Activated naive CD8-positive, alpha-beta T cell treated with anti-CD3 and anti-CD28 coated beads, Interleukin-2, amount 10 ng/mL, durations not matched to agents 7 days and 5 days (primary cell): ENCODE measurements at places on chromosomes 4 and X. TPM values are rescaled to one million over a fixed set of nuclear protein-coding genes. Genes with fewer than 3 reads are reported as not detected.

DNA sequence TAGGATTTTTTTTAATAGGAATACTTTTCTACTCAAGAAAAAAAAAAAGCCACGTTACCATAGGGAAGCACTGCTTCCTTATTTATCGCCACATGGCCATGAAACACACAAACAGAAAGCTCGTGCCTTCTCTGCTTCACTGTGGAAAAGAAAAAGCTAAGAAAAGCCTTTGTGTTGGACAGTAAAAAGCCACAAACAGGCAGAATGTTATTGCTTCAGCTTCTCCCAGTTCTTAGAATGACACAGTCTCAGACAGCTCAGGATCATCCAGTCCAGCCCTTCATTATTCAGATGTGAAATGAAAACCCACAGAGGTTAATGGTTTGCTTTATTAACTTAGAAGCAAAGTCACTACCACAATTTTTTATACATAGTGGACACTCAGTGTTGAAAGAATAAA is 181.6 kb upstream of the NOCT start:
- DNase-seq = no peak

DNA sequence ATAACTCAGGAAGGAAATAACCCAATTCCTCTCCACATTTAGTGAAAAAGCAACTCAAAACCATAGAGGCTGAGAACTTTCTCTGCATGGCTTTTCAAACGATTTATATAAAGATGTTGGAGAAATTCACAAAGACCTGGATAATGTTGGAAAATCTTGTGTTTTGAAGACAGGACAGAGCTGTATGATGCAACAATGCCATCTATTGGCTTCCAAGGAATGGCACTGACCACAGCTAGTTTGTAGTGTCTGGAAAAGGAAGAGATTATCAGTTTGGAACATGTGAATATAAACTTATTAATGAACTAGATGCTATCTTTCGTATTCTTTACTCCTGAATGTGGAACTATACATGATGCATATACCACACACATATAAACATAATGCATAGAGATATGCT is 503.6 kb downstream of the IL1RAPL1 start:
- DNase-seq = no peak

DNA sequence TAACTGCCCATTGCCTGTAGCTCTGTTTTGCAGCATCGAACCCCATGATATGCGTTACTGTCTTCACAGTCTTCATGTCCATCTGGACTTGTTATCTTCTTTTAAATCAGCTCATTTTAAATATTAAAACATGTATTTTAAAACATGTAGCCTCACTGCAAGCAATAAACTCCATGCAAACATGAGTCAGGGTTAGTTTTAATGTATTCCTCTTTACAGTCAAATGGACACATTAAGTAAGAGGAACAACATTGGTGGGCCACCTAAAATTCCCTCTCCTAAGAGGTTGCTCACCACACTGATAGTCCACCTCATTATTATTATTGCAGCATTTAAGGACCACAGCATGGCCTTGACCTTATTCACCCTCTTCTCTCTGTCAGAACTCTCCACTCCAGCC is 74.1 kb downstream of the CLCN5 start:
- no peak for DNase-seq

- DNase-seq = no peak
Measured at GRCh38 chrX:626745-627509, 3.7 kb upstream of the SHOX start.

- no peak for DNase-seq
Measured at GRCh38 chr4:123299212-123299691, 97.3 kb upstream of the SPRY1 start.

The CENPVL1 gene
- not detected for total RNA-seq

The RNF150 gene
- not detected for total RNA-seq

GRCh38 chrX:95332530-95332929 is 1352.1 kb upstream of the DIAPH2 start:
- no peak for DNase-seq

DNA sequence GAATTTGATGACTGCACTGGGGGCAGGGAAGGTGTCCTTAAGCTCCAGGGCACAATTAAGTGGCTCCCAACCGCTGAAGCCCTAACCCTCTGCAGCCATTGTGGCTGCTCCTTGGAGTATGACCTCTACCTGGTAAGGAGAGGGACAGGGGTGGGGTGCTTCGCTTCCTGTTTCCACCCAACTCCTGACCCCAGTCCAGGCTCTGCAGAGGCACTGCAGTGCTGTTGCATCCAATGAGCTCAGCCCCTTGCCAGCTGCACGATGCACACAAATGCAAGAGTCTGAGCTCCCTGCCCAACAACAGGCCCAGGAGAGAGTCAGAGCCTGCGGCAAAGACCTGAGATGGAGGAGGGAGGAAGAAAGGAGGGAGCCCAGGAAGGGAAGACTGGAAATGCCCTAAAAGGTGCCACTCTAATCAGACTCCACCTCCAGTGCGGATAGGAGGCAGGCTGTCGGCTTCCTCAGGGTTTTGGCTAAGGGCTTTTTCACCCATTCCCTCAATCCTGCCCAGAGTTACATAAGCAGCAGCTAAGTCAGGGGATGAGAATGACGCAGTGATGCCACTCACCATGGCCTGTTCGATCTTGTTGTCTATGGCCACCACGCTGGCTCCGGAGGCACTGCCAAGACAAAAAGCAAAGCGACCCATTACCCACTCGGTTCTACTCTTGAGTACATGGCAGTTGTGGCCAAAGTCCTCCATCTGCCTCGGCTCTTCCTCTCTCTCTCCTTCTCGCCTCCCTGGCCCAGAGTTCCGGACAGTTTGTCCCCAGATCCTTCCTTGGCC is 60.1 kb downstream of the TSC22D3 start:
- no peak for DNase-seq

DNA sequence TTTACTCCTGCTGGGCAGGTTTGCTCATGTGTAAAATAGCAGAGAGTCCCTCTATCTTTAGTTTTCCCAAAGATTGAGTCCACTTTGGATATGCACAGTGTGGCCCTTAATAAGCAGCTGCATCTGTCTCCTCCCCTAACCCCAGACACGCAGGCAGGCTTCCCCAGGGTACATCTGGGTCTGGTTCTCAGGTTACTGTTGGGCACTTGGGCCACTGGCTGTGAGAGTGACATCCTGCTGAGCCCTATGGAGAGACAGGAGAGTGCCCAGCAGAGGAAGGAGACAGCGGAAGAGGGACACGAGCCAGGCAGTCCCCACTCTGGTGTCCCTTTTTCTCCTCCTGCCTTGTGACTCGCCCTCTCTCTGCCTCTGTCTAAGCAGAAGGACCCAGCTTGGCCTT is 16.0 kb downstream of the XK start:
- no peak for DNase-seq

GRCh38 chr4:136319789-136320464 is 1212.4 kb downstream of the PCDH18 start:
- DNase-seq = no peak

- no peak for DNase-seq
Measured at GRCh38 chr4:119471259-119471658, 149.3 kb upstream of the FABP2 start.

DNA sequence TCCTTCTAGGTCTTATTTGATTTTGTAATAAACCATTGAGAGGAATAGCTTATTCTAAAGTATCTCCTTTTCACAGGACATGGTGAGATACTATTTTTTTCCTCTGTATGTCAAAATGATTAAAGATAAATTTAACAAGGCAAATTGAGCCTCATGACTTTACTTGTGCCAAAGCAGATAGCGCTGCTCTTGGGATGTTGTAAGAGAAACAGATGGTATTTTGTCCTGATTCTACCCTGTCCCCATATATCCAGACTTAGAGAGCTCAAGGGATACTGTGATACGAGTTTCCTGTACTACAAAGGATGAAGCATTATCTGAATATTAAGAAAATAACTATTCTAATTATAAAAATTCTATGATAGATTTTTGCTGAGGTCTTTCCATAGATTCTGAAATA is 34.0 kb downstream of the EMCN start:
- no peak for DNase-seq

The TET2 gene
- 31.4 TPM for total RNA-seq

GRCh38 chrX:31423609-31424189 is 351.9 kb upstream of the FTHL17 start:
- DNase-seq = no peak

DNA sequence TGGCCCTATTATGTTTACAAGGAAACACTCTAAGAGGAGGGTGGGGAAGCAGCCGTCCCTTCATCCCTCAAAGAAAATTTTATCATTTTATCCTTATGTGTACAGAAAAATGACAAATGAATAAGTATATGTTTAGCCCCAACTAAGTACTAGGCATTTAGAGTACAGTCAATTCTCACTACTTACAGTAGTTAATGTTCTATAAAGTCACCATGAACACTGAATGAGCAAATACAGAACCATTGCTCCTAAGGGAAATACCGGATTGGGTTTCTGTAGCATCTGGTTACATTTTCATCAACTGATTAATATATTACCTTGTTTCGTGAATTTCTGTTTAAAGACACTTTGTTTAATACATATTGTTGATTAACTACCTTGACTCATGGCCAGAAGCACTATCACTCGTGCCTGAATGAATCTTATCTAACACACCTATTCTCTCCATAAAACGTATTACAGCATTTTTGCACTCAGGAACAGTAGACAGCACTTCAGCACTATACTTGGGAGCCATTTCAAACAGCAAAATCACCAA is 109.3 kb downstream of the ASB9 start:
- no peak for DNase-seq
